Activated naive CD4-positive, alpha-beta T cell treated with Interleukin-2 at 50 U/mL for 16 hours (primary cell): ENCODE measurements at places on chromosomes 11 and 22.

DNA sequence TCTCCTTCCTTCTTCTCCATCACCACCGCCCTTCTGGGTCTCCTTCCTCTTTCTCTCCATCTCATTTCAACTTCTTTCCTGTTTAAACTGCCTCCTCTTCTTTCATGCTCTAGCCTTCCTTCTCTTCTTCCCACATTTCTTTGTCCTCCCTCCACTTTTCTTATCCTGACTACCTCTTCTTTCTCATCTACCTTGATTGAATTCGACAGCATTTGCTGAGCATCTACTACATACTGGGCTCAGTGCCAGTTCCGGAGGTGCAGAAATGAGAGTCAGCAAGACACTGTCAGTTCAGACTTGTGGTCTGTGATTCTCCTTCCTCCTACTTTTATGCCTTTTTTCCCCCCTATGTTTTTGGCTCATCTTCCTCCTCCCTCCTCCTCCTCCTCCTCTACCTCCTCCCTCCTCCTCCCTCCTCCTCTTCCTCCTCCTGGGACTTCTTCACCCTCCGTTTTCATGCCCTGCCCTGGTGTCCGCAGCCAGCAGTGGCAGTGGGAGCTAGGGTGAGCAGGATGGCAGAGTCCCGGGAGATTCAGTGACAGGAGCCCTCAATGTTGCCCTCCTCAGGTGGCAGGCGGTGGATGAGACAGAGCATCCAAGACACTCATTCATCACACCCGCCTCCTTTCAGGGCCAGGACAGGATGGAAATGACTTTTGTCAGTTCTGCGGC is 146.0 kb upstream of the SEZ6L start:
- DNase-seq: no peak

GRCh38 chr11:103525069-103525468 is 415.8 kb downstream of the DYNC2H1 start:
- no peak for DNase-seq

GRCh38 chr22:30998329-30998728 is 29.3 kb downstream of the TUG1 start:
- no peak for DNase-seq

DNA sequence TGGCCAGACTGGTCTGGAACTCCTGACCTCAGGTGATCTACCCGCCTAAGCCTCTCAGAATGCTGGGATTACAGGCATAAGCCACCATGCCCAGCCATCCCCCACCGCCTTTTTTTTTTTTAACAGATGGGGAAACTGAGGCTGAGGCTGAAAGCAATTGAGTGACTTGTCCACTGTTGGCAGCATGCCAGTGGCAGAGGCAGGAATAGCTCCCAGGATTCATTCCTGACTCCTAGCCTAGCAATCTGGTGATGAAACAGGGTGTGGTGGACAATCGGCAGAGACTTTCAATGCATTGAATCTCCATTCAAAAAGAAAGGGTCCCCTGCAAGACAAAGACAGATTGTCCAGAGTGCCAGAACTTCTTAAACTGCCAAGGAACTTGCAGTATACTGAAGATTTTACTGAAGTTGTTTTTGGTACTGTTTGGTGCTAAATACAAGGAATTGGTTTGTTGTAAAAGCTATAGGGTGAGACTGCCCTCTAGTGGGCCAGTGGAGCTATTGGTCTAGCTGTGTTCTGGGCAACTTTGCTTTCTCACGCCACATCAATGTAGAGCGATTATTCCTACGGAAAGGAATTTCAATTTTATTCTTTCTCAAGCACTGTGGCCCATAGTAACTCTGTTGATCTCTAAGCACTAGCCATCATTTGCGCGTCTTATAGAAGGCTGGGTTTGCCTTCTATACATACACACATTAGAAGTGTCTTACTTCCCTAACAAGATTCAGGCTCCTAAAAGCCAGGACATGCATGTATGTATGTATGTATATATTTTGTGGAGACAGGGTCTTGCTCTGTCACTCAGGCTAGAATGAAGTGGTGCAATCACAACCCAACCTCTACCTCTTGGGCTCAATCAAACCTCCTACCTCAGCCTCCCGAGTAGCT is 21.0 kb downstream of the C22orf31 start:
- peak; percentile 59 for DNase-seq

DNA sequence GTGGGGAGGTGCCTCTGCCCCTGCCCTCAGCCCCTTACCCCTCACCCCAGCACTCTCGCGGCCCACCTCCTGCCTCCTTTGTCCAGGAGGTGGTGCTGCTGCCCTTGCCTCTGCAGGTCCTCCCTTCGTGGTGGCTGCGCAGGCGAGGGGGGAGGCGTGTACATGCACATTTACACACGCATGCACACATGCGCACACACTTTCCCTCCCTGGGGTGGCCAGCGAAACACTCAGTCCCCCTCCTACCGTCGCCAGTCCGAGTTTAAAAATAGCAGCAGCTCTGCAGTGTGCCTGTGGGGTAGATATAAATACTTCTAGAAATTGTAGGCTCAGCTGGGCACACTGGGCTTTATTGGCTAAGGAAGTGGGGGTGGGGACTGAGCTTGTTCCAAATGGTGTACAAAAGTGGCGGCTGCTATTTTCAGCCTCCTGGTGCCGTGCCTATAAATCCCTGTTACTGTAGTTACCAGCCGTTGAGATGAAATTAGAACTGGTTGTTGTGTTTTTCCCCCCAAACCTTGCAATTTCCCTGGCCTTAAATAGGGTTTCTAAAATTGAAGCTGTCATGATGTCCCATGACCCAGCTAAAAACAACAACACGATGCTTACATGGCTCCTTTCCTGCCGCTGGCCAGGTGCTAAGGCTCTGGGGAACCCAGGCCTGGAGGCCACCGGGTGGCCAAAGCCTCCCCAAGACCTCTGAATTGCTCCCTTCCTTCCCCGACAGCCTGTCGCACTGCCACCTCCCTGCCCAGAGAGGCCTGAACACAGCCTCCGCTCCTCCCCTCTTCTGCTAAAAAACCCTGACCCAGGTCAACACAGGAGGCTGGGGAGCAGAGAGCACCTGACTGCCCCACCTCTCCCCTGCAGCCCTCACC is 12.4 kb downstream of the PICK1 start:
- no peak for DNase-seq

GRCh38 chr11:77771135-77771534 is 49.4 kb downstream of the RSF1 start:
- no peak for DNase-seq

DNA sequence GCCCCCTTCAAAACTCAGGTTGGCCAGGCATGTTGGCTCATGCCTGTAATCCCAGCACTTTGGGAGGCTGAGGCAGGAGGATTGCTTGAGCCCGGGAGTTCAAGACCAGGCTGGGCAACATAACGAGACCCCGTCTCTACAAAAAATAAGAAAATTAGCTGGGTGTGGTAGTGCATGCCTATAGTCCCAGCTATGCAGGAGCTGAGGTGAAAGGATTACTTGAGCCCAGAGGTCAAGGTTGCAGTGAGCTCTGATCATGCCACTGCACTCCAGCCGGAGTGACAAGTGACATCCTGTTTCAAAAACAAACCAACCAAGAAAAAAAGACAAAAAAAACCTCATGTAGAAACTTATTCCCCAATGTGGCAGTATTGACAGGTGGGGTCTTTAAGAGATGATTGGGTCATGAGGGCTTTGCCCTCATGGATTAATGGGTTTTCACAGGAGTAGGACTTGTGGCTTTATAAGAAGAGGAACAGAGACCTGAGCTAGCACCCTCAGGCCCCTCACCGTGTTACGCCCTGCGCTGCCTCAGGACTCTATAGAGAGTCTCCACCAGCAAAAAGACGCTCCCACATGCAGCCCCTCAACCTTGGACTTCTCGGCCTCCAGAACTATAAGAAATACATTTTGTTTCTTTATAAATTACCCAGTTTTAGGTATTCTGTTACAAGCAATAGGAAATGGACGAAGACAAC is 22.3 kb downstream of the LAYN start:
- no peak for DNase-seq

GRCh38 chr22:20022978-20023613 is 2.2 kb downstream of the TANGO2 start:
- DNase-seq: no peak
